ENCODE measurements at places on chromosomes 2 and 18.

DNA sequence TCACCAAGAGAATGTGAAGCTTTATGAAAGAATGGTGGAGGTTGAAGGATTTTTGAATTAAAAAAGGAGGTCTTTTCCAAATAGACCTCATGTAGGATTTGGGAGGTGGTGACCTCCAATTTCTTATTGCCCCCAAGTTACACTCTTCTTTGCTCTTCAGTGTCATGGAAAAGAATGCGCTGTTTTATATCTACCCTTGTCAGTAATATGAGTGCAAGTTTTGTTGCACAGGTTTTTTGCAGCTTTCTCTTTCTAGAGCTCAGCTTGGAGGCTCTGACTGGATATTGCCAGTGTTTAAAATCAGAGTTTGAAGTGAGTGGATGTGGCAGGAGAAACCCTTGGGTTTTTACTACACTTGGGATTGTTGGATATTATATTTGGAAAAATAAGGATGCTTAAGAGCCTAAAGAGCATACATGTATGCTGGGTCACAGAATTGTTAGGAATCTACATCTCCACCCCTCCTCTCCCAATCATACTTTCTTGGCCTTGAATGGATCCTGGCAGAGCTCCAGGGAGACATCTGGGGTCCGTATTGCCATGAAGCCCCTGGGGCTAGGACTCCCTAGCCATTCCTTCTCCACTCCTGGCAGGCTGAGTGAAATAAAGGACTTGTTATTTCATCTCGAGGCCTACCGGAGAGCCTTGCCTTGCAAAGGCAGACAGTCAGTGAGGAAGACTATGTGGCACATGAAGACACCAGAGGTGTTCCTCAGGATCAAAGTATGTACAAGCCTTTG, 43.8 kb downstream of the APOB start:
- no peak for DNase-seq

- no peak for DNase-seq
Observed at GRCh38 chr2:145168091-145168490, 648.2 kb upstream of the ZEB2 start.

- DNase-seq = no peak
Observed at GRCh38 chr18:56921896-56922480, 224.9 kb upstream of the BOD1L2 start.

DNA sequence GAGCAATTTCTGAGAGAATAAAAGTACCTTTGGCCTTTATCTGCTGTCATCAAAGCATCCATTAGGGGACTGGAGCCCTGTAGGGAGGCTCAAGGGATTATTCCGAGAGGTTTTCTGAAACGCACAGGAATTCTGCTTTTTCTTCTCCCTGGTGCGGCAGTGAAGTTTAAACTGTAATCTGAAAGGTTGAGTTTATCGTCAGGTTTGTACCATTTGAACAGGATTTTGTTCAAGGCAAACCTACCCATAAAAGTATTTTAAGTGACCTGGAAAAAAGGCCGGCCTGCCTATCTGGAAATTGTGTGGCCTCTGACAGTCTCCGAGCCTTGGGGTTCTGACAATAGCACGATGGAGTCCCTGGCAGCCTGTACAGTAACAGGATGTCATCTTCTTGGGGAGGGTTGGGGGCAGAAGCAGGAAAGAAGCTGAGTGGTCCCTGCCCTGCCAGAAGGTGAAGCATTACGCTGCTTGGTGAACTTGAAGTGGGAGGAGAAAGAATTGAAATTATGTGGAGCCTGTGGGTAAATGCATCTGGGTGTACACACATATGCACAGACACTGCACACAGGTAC, 272.0 kb downstream of the CYRIA start:
- DNase-seq = no peak

Data from central memory CD4-positive, alpha-beta T cell (primary cell).